Caki2 (cell line): ENCODE measurements at places on chromosomes 12 and 14.

GRCh38 chr12:101597164-101597563, 2.4 kb downstream of the MYBPC1 start:
- no peak for DNase-seq

DNA sequence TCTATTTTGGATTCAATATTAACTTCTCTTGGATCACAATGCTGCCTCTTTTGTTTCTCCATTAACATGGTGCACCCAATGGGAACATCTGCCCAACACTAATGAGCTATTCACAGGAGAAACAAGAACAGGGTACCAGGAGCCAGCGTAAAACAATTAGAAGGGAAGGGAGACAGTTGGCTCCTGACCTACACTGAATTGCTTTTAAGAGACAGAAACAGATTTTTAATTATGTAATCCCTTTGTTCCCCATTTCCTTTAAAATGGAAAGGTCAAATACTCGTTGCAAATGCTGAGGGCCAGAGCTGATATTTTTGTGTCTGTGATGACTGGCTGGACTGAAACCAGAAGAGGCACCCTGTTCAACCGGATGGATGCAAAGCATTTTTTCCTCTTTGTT, 108.3 kb downstream of the SEC23A start:
- DNase-seq, result no peak

GRCh38 chr12:132631666-132632065, 13.1 kb downstream of the P2RX2 start:
- no peak for DNase-seq

GRCh38 chr12:18108611-18109010, 18.6 kb upstream of the RERGL start:
- no peak for DNase-seq

- DNase-seq, result no peak
These were observed 33.1 kb upstream of the CCDC60 start for GRCh38 chr12:119301379-119301778.

DNA sequence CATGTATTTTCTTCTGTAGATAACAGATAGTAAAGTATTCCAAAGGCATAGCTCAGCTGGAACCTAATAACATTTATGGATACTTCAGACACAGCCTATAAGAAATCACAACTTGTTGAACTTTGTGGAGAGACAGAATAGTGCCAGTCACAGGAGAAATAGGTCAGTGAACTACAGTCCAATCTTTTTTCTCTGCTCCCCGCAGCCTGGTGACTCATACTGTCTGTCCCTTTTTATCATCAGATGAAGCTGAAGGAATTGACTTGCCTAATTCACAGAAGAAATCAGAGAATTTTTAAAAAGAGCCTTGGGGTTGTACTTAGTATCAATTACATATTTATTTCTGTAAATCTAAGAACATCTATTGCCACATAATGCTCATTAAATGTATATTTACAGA, 222.3 kb downstream of the ALG10 start:
- no peak for DNase-seq
